ENCODE measurements at places on chromosomes 5 and 9.

DNA sequence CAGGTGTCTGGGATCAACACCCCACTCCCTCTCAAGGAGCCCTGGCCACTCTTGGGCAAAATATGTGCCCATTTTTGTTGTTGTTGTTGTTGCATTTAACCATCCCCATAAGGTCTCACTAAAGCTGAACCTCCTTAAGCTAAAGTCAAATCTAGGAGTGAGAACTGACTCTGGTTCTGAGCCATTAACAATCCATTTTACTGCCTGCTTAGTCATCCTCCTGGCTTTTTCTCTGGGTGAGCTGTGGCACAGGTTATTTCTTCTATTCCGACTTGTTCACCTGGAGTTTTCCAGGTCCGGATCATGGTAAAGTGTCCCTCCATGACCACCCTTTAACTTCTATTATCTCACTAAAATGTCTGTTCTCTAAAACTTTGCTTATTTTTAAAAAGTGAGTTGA is 85.2 kb downstream of the CAMK4 start:
- DNase-seq, result no peak

DNA sequence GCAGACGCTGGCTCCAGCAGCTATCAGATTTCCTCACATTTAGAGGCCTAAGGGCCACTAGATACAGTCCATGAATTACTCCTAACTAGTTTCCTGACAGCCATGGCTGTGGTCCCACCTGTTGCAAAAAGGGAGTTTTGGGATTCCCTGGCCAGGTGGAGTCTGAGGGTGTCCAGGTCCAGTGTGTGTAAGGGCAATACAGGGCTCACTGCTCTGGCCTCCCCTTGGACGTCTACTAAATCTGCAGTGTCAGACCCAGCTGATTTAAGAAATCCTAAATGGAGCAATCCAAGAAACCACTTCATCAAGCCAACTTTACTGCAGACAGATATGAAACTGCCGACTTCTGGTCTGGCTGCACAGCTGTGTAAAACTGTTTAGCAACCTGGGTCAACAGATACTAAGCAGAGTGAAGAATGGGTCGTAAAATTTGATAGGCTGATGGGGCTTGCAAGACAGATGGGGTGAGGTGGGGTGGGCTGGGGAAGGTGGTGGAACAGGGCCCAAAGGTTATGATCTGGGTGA is 116.4 kb downstream of the GADD45G start:
- DNase-seq, result no peak

DNA sequence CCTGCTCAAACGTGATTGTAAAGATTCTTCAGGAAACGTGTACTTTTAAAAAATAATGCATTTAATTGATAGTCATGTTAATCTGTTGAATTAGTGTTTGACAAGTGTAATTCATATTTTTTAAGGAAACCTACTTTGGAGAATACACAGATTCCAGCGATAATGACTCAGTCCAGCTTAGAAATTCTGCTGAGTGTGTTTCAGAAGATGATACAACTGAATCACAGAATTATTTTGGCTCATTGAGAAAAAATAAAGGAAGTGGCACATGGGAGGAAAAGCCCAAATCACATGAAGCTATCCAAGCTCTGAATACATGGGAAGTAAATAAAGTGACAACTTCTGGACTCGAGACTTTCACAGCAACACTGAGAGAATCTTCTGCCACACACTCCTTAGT is 37.8 kb downstream of the ICE1 start:
- DNase-seq, result no peak

DNA sequence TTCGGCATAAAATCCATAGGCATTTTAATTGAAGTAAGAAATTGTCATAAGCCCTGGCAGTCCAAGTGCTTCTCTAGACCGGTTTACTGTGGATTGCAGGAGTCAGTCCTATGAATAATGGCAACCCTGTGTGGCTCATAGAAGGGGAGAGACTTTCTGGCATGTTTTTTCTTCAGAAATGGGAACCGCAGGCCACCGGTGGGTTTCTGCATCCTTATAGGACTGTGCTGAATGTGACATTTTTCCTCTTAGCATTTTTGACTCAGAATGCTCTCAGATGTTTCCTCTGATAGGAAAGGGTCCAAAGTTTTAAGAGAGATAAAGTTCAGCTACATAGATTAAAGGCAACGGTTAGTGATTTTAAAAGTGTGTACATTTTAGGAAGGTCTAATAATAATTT is 6.3 kb downstream of the DAPK1 start:
- no peak for DNase-seq

- DNase-seq, result no peak
These were observed 715 bp downstream of the FGF10 start for GRCh38 chr5:44388321-44389089.
